H54 (cell line): ENCODE measurements at places on chromosomes 13 and 19.

GRCh38 chr13:32010136-32010535 lies 21.4 kb upstream of the FRY start:
- no peak for DNase-seq

DNA sequence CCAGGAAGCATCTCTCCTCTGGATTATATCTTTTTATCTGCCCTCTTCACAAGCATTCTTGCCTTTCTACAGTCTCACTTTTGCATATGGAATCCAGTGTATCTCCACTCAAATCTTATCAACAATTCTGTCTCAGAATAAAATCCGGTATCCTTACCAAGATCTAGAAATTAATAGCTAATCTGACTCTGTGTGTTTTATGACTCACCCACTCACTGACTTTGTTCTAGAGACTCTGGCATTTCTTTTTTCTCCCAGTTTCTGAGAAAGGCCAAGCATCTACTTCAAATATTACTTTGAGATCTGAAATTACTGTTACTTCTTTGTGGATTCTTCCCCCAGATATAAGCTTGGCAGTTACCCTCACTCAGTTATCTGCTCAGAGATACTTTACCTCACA lies 913.5 kb upstream of the ATXN8OS start:
- DNase-seq, result no peak

- no peak for DNase-seq
These were observed 5.9 kb downstream of the MAST1 start for GRCh38 chr19:12843999-12844732.

DNA sequence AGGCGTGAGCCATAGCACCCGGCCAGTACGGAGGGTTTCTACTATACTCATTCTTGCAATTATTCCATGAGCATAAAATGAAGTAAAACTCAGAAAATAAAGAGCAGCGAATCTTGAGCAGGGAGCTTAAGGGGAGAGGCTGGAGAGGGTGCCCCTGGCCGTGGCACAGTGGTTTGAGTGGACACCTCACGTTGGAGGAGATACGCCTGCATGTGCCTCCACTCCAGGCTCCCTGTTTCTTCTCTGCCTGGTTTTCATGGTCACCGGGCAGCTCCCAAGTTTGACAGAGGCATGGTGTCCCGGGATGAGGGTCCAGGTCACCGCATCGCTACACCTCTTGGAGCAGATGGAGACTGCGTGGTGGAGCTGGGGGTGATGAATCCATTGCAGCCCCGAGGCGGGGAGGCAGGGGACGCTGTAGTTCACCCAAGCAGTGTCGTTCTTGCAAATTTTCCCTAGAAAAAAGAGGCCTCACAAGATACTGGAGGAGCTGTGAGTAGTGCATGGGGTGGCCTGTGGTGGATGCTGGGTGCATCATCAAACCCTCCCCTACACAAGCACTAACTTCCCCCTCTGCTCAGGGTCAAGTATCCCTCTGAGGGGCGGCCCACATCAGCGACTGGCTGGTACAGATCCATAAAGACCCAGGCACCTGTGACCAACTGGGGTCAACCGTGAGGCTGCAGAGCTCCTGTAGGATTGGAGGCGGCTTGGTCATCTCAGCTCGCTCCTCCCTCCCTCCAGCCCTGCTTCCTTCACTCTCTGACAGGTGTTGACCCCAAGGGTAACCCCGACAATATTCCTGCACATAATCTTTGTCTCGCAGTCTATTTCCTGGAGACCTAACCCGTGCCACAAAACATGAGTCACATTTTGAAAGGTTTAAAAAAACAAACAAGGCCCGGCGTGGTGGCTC lies 3.6 kb upstream of the MIER2 start:
- DNase-seq, result no peak

DNA sequence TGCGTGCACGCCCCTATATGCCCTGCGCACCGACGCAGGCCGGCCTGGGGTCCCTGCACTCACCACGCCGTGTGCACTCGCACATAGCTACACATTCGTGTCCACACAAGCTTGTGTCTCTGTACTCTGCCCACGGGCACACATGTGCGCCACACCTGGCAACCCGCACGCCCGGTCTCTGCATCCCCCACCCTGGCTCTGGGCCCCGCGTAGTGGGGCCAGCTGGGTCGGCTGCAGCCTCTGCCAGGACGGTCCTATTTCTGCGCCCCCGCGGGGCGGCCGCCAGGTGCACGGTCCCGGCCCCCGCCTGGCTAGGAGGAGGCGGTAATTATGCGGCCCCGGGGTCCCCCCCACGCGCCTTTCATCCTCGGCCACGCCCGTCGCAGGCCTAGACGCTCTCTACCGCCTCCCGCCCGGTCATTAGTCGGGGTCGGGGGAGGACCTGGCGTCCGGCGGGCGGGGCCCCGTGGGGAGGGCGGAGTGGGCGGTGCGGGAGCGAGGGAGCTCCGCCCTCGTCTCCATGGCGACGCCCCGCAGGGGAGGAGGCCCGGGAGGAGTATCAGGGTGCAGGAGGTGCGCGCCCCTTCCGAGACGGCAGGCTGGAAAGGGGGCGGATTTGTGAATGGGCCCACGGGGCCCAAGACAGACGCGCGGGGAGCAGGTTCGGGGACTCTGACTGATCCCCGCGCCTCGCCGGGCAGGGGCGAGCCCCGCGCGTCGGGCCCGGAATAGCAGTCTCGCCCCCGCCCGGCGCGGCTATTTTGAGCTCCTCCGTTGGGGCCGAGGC lies 2.8 kb upstream of the CIRBP start:
- DNase-seq, result peak; percentile 87

GRCh38 chr13:31556376-31556775 lies 182.9 kb upstream of the RXFP2 start:
- no peak for DNase-seq

DNA sequence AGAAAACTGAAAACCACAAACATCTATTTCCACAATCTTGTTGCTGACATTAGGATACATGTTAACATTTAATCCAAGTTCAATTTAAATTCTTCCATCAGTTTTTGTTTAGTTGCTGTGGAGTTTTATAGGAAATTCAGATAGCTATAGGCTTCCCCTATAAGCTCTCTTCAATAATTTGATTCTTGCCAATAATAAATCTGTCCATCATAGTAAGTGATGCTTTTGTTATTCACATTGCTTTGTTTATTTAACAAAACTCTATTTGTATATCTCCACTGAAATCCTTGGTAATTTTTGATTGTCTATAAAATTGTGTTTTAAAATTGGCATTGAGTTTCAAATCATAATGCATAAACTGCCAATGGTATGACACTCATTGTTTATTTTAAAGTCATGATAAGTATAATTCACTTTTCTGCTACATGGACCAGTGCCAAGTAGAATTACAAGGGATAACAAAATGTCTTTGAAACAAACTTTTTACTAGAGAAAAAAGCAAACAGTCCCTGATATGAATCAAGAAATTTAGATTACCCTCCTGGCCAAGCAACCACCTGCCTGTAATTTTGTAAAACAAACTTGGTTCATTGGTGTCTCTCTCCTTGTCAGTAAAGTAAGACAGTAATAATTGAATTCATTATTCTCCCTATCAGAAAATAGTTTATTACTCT lies 577.3 kb upstream of the GPC6 start:
- no peak for DNase-seq

- DNase-seq, result no peak
These were observed 10.8 kb downstream of the RASA3 start for GRCh38 chr13:114121496-114122126.

- no peak for DNase-seq
These were observed 18.7 kb upstream of the ERCC1 start for GRCh38 chr19:45442408-45442777.

GRCh38 chr19:46435009-46435408 lies 6.3 kb upstream of the PNMA8C start:
- no peak for DNase-seq

- DNase-seq, result no peak
These were observed 38.4 kb upstream of the ADGRE1 start for GRCh38 chr19:6848986-6849385.

- DNase-seq, result no peak
These were observed 20.9 kb downstream of the FCHO1 start for GRCh38 chr19:17772172-17772571.

- DNase-seq, result peak; percentile 99
These were observed at the start of gene ZNF554 for GRCh38 chr19:2819540-2820111. TSS of gene ZNF554 (plus strand) at chr19:2819868. CDS start at chr19:2820072, 204 bp downstream.

GRCh38 chr19:6269101-6269886 lies 10.5 kb downstream of the MLLT1 start:
- no peak for DNase-seq

- DNase-seq, result no peak
These were observed 6.5 kb downstream of the KCNN4 start for GRCh38 chr19:43774103-43774939.

- DNase-seq, result no peak
These were observed 16.2 kb downstream of the LMTK3 start for GRCh38 chr19:48495396-48495795.

GRCh38 chr13:99224021-99224420 lies 23.4 kb downstream of the UBAC2 start:
- DNase-seq, result no peak
